Activated T-cell treated with anti-CD3 and anti-CD28 coated beads, Interleukin-2, amount 50 U/mL, for 72 hours (primary cell): ENCODE measurements at places on chromosomes 3 and 15.

GRCh38 chr15:34182942-34183341 lies 27.0 kb downstream of the KATNBL1 start:
- no peak for DNase-seq

GRCh38 chr3:33441225-33441976 lies 1.2 kb upstream of the UBP1 start:
- no peak for DNase-seq

DNA sequence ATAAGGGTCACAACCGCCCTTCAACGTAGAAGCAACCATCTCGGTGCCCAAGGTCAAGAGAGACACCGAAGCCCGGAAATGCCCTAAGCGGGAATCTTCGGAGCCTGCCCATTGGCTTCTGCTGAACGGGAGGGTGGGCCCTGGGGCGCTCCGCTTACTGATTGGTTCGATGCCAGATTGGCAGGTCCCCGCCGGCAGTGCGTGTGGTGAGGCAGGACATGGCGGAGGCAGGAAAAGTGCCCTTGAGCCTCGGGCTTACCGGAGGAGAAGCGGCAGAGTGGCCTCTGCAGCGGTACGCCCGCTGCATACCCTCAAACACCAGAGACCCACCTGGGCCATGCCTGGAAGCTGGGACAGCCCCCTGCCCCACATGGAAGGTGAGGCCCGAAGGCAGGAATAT lies at the start of gene REC114:
TSS of gene REC114 (plus strand) at position 197 of the 400 bp plus-strand sequence. CDS start at position 219, 22 bp downstream.
- DNase-seq, result no peak

GRCh38 chr3:66463730-66464511 lies 36.9 kb downstream of the LRIG1 start:
- no peak for DNase-seq

DNA sequence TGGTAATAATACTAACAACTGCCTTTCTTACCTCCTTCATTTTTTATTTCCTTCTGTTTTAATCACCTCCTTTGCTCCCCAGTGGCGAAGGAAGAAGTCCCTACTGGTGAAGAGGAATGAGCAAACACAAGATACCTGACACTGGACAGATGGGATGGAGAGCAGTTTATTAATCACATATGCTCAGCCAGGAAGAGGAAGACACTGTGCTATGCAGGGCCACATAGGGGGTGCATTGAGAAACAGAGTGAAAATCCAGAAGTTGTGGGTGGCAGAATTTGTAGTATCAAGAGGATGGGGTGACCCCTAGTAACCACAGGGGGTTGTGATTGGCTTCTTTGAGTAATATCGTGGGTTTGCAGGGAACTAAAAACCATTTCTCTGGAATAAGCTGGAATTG lies 1041.9 kb downstream of the OTOL1 start:
- DNase-seq, result no peak

GRCh38 chr3:197248341-197248740 lies 50.1 kb downstream of the DLG1 start:
- no peak for DNase-seq

- DNase-seq, result peak; percentile 16
These were observed 111.8 kb upstream of the LYSMD4 start for GRCh38 chr15:99845009-99845408.

DNA sequence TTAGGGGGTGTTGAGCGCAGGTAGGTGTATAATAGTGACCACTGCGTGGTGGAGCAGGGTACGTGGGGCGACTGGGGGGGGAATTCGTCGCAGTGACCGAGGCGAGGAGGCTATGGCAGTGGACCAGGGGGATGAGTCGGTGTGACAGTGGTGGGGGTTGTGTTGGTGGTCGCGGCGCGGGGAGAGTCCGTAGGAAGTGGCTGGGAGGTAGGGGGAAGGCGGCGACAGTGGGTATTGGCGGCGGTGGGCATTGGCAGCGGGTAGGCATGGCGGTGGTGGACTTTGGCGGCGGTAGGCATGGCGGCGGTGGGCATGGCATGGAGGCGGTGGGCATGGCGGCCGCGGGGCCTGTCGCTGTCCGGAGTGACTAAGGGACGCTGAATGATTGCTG lies 739 bp downstream of the SNRPN start:
- DNase-seq, result peak; percentile 12

- DNase-seq, result no peak
These were observed 176.9 kb upstream of the NSMCE3 start for GRCh38 chr15:29446480-29446879.

DNA sequence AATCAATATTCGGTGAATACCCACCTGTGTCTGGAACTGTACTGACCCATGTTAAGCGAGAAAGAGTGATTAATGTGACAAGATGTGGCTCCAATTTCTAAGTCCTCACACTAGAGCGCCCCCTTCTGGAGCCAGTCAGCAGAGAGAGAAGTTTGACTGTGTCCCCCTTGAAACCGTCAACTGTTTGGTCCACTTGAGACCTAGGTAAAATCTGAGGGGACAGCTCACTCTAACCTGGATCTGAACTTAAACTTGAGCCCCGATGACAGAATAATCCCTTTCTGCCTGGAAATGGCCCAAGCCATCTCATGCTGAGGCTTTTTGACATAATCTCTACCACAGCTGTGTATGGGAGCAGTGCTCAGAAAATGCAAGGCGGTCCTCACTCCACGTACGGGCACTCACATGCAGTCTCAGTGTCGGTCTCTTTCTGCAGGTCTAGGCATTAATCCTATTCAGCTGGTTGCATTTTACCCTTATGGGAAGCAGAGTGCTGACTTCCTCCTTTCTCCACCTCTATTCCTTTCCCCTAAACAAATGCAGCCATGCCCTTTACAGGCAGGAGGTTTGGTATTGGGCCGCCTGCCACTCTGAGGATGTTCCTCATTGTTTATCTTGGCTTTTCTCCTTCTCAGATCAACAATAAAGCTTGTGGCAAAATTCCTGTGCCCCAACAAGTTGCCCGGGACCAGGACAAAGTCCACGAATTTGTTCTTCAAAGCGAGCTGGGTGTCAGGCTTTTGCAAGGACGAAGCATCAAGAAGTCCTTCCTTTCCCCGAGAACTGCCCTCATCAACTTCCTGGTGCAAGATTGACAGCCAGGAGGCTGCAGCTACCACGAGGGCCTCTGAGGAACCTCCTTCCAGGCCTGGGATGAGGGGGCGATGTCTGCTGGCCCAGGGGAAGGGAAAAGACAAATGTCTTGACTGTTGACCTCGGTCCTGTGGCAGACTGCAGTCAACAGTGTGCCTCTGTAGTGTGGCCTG lies 47.5 kb upstream of the LIMD1 start:
- peak; percentile 42 for DNase-seq

DNA sequence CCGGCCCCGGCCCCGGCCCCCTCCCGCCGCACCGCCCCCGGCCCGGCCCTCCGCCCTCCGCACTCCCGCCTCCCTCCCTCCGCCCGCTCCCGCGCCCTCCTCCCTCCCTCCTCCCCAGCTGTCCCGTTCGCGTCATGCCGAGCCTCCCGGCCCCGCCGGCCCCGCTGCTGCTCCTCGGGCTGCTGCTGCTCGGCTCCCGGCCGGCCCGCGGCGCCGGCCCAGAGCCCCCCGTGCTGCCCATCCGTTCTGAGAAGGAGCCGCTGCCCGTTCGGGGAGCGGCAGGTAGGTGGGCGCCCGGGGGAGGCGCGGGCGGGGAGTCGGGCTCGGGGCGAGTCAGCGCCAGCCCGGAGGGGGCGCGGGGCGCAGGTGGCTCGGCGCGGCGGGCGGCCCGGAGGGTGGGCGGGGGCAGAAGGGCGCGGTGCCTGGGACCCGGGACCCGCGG lies 352 bp downstream of the CHRD start:
- DNase-seq, result peak; percentile 49

GRCh38 chr3:154023148-154023547 lies 98.0 kb upstream of the ARHGEF26 start:
- no peak for DNase-seq

DNA sequence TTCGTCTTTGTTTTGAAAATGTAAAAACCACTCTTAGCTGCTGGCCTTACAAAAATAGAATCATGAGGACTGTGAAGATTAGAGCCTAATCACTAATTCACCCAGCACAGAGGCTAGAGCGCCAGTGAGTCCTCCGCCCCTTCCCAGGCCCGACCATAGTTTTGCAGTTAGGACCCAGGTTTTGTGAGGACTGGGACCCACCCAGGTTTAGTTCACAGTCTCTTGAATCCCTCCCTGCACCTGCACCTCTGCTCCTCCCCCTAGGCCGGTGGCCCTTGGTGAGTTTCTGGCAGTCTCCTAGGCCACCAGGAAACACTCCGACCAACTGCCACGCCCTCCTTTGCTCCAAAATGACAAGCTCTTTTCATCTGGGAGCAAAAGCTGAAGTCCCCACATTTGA lies 136.0 kb upstream of the CCDC54 start:
- peak; percentile 5 for DNase-seq
